ENCODE measurements at places on chromosomes 7 and 10.

- no peak for DNase-seq
Observed at GRCh38 chr7:140345426-140345825, 52.9 kb downstream of the SLC37A3 start.

DNA sequence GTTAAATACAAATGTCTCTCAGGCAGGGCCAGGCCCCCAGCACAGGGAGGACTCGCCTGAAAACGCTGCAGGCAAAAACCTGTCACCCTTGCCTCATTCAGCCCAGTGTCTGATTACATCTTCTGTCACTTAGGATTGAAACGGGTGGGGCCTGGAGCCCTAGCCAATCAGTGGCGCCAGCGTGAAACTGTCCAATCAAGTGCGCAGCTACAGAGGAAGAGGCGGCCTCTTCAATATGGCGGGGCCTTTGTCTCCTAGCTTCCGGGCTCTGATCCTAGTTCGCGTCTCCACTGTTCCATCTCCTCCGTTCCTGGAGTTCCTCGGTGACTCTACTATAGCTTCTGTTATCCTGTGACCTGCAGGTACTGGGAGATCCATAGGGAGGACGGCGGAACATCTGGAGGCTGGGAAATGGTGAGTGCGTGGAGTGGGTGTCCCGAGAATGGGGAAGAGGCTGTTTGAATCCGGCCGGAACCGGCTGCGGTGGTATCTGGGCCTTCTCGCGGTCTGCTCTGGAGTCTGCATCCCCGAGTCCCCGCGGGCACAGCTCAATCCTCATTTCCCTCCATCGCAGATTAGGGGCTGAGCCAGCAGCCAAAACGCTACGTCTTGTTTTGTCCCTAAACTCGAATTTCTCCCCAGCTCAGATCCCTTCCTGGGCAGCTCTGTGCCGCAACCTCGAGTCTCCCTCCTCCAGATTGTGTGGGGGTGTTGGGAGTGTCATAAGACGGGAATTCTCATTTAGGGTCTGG, at the start of gene ZNF736:
ZNF736 (plus strand) TSS at position 222 of the 752 bp plus-strand sequence; CDS start at position 412, 190 bp downstream.
- peak; percentile 91 for DNase-seq

DNA sequence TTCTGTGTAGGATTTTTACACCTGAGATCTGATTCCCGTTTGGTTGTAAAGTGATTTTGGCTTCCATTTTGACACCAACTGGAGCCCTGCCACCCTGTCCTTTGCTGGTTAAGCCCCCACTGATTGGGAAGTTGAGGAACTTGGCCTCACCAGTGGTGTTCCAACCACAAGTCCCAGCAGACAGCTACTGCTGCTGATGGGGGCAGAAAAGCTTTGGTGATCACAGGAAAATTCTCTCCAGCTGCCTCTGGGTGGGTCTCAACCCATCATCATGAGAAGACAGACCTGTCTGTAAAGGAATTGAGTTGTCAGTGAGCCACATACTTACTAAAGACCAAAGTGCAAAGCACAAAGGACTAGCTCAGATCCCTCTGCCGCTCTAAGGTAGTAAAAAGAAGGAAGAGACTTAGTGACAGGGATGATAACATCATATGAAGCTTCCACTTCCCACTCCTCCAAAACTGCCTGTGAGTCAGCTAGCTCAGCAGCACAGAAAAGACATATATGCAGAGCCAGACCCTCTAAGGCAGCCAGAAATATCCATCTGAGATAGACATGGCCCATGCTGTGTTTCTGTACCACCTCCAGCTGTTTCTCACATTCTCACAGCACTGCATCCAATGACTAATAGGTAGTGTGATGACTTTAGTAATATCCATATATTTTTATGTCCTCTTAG, 22.4 kb upstream of the LRRC17 start:
- no peak for DNase-seq

DNA sequence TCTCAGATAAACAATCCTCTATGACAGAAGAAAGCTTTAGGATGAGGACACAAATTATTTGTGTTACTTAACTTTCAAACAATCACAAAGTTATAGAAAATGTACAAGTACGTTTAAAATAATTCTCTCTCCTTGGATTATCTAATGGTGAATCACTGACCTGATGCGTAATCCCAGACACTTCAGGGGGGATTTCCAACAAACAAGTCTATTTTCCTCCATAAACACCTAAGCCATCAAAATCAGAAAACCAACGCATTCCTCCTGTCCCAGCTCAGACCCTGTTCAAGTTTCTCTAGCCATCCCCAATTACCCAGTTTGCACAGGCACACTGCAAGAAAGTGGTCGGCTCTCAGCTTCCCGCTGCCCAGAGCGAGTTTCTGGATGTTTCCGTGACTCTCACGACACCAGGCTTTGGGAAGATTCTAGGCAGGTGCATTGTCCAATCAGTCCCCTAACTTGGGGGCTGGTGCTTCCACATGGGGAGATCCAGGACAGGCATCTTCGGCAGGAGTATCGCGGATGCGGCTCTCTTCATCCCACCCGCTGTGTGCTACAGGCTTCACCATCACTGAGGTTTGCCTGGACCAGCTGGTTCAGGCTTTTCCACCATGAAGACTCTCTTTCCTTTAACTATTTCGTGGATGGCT, 200.0 kb downstream of the ZMYND11 start:
- no peak for DNase-seq

DNA sequence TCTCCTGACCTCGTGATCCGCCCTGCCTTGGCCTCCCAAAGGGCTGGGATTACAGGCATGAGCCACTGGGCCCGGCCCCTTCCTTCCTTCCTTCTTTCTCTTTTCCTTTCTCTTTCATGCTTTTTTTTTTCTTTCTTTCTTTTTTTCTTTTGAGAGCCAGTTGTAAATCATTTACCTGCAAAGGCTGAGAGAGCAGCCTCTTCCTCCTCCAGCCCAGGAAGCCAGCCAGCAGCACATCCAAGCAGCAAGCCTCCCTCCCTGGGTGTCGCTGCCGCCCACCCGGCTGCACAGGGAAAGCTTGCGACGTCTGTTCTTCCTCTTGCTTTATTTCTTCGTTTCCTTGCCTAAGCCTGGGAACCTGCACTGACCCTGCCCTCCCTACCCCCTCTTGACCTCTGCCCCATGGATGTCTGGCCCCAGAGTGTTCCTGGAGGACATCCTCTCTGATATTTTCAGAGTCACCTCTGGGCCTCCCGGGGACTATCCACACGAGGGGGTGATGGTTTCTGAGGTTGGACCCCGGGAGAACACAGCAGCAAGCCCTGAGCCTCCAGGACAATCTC, 62.8 kb upstream of the MYL10 start:
- no peak for DNase-seq

DNA sequence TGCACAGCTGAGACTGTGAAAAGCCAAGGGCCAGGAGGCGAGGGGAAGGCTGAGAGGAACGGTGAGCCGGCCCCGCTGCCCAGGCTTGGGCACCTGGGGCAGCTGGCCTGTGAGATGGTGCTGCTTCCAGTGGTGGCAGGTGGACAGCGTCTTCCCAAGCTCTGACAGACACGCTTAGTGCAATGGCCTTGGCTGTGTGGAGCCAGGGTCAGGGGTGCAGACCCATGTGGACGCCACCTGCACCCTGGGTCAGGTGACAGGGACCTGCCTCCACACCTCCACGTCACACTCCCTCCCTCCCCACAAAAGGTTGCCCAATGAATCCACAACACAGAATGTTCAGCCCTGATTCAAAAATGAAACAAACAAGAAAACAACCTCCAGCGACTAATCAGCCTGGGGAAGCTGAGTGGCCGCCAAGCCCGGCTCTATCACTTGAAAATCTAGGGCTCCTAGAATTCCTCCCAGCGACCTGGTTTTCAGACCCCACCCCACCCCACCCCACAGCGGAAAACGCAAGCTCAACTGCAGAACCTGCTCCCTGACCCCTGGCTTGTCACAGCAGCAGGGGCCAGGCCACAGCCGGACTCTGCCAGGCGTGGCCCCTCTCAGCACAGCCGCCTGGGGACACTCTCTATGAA, 54.3 kb downstream of the PRKAG2 start:
- DNase-seq = no peak

GRCh38 chr10:53624722-53625121, 852.1 kb upstream of the MBL2 start:
- DNase-seq = no peak

- no peak for DNase-seq
Observed at GRCh38 chr7:36208997-36209813, 56.2 kb downstream of the EEPD1 start.

- DNase-seq = no peak
Observed at GRCh38 chr10:14587540-14588083, 187.1 kb downstream of the FAM107B start.

DNA sequence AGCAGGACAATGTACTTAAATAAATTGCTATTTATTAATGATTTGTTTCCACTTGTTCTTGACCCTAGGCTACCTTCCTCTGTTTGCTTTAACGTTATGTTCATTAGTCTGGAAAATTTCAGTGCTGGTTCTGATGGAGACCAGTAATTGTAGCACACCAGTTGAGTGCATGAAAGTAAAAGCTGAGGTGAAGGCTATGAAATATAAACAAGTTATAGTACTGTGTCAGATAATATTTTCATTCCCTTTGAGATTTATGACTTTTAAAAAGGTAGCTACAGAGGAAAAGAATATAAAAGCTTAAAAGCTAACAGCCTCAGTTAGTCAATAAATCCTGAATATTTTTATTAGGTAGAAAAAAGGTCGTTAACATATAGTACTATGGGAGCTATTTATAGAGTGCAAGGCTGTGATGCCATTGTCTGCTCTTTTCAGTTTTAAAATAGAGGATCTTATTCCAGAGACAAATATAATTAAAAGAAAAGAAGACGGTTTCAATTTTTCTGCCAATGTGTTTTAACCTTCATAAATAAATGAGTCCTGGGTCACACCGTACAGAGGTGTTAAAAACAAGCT, 351.8 kb upstream of the ETV1 start:
- DNase-seq = no peak

- no peak for DNase-seq
Observed at GRCh38 chr10:61764486-61764885, 101.8 kb downstream of the CABCOCO1 start.

DNA sequence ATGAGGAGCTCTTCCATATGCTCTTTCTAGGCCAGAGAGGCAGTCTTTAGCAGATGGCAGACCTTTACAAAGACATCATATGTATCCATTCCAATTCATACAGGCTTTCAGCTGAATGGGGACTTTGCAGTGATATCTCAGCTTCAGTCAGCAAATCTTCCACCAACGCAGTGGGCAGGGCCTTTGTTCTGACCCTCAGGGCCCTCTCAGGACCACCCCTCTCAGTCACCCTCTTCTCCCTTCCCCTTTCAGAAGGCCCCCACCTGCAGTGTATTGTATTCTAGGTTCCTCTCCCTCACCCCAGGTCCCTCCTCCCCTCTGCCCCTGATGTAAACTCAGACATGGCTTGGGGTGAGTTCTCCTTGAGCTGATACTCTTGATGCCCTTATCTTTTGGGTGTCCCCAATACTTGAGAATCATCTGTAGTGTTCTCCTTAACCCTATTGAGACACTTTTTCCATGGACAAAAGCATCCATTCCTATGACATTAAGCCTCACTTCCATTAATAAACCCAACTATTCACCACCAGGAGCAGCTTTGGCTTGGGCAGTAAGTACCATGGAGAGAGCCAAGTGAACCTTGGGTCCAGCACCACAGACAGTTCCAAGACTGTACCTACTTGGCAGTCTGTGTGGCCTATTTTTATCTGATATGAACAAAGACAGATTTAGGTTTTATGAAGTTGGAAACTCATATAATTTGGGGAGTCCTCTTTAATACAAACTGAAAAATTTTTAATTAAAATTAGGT, 62.7 kb downstream of the ADCYAP1R1 start:
- DNase-seq = no peak

DNA sequence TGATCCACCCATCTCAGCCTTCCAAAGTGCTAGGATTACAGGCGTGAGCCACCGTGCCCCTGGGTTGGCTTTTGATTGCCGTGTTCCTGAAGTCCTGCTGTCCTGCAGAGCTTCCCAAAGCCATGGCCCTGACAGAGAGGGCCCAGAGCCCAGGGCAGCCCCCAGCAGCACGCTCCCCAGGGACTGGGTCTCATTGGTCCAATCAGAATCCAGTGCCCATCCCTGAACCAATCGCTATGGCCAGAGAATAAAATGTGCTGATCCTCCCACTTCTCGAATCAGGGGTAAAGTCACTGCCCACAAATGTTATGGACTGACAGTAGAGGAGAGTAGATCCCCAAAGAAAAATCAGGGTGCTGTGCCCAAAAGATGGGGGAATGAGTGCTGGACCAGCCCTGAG, 5.0 kb upstream of the C10orf105 start:
- DNase-seq = no peak

- DNase-seq = no peak
Observed at GRCh38 chr7:34077168-34077567, 171.8 kb downstream of the BMPER start.

- no peak for DNase-seq
Observed at GRCh38 chr10:49056356-49056755, 59.0 kb downstream of the VSTM4 start.

GRCh38 chr10:13634207-13634606, 47.4 kb downstream of the PRPF18 start:
- no peak for DNase-seq

DNA sequence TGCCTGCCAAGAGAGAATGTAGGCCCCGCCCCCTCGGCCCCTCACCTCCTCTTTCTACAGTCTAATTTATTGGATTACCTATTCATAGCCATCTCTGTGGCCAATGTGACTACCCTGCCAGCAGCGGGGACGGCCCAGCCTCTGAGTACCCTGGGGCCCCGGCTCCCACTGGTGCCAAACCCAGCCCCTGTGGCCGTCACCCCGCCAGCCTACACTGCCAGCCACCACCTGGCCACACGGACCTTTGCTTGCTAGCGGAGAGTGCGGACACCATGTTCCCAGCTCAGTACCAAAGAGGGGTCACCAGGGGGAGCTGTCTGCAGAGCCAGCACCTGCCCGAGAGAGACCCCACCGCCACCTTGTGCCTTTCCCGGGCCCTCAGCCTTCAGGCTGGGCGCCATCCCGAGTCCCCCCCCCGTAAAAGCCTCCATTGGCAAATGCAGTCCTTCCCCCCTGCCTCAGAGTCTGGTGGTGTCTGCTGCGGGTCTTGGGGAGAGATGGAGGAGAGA, 511.1 kb downstream of the ZNF37A start:
- no peak for DNase-seq

- DNase-seq = peak; percentile 2
Observed at GRCh38 chr7:44971188-44971901, 7.5 kb downstream of the MYO1G start.

DNA sequence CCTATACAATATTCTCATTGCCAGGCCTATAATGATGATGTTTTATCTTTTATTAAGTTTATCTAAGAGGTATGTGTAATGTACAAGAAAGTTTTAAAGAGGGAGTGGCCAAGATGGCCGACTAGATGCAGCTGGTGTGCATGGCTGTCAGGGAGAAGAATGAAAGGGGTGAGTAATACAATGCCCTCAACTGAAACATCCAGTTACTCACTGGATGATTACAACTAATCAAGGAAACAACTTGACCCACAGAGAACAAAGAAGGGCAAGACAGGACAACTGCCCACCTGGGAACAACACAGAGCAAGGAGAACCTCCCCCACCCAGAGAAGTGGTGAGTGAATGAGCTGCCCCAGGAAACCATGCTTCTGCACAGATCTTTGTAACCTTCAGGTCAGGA, 880.0 kb upstream of the LRRTM3 start:
- DNase-seq = no peak

- no peak for DNase-seq
Observed at GRCh38 chr10:43118631-43119415, 19.4 kb upstream of the CSGALNACT2 start.

- no peak for DNase-seq
Observed at GRCh38 chr10:124911124-124912067, 30.5 kb upstream of the ZRANB1 start.

Data from activated CD4-positive, alpha-beta T cell treated with anti-CD3 and anti-CD28 coated beads for 48 hours (primary cell).